ENCODE measurements at places on chromosomes 13 and 19. TPM values are rescaled to one million over a fixed set of nuclear protein-coding genes. Genes with fewer than 3 reads are reported as not detected.

SPIB gene
- not detected for total RNA-seq

GSX1 gene
- total RNA-seq: not detected

DNA sequence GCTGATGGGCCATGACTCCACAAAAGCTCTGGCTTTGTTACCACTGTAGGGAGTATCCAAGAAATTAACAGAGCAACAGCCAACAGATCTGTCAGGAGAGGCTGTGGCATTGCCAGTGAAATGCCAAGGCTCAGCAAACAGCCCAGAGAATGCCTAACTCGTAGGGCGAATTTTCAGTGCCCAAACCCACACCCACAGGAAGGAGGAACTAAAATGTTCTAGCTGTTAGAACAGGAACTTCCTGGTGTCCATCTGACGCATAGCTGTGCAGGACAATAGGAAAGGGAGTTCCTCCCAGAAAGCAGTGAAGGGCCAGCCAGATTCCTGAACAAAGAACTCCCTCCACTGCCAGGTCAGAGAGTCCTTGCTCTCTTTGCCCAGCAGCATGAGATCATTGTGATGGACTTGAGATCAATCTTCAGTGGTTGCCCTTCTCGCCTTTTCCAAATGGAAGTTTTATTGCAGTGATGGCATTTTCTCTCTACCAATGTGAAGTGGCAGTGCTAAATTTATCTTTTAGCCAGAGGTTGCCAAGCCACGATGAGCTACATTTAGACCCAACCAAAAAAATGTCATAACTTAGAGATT lies 224.2 kb upstream of the STARD13 start:
- no peak for DNase-seq

GRCh38 chr13:79044415-79044814 lies 361.6 kb downstream of the RBM26 start:
- no peak for DNase-seq

GRCh38 chr19:42216653-42217519 lies 591 bp downstream of the DEDD2 start:
- DNase-seq: peak; percentile 48

DNA sequence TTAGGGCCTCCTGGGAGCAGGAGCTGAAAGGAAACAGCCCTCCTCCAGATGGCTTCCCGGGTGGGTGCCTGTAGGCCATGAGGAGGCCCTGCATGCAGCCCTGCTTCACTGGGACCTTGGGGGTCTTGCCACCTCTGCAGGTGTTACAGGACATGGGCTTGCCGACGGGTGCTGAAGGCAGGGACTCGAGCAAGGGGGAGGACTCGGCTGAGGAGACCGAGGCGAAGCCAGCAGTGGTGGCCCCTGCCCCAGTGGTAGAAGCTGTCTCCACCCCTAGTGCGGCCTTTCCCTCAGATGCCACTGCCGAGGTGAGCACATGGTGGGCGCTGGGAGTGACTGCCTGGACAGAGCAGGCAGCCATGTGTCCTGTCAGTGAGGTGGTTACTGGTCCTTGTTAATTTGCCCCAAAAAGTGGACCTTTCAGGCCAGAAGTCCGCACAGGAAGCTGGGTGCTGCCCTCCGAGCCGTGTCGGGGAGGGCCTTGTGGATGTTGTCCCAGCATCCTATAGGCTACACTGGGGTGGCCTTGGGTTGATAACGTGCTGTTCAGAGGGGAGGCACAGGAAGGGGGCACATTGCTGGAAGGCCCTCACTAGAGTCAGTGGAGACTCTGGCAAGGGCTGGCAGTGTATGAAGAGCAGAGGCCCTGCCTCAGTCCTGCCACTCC lies 18.7 kb upstream of the QTRT1 start:
- DNase-seq: no peak

DNA sequence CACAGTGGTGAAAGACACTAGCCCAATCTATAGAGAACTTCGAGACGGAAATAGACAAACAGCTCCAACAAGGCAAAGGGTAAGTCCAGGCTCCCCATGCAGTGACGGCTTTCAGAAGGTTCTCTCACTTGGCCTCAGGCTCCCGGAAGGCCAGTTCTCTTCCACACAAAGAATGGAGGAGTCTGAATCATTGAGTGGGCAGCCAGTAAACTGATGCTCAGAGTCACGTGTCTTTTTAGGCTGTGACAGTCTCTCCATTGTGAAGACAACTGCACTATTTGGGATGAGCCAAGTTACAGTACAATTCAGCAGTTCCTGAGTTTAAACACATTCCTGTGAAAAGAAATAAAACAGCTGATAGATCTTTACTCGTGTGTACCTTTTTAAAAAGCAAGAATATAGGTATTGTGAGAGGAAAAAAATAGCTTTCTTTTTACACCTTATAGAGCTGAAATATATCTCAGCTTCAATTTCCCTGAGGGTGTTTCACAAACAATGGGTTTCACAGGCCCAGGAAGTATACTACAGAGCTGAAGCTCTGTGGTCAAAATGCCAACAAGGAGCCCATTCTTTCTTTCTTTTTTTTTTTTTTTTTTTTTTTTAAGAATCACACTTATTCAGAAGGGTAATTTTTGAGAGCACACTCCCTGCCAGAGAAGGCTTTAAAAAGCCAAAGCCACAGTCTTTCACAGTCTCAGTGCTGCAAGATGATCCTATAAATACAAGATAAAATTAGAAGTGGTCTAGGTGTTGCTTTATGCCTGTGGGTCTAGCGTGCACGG lies 135.1 kb downstream of the FREM2 start:
- peak; percentile 68 for DNase-seq

Data from dorsolateral prefrontal cortex (tissue), 122 donors.